Testis (tissue), 5 donors: ENCODE measurements at places on chromosomes 5 and 9. TPM values are rescaled to one million over a fixed set of nuclear protein-coding genes. Genes with fewer than 3 reads are reported as not detected.
A peak's percentile ranks its signal among the peaks of the same experiment; 100 is the strongest.

Gene CAVIN4
- polyA plus RNA-seq: 3.7 TPM

Gene ROR2
- polyA plus RNA-seq: 11.5 TPM

DNA sequence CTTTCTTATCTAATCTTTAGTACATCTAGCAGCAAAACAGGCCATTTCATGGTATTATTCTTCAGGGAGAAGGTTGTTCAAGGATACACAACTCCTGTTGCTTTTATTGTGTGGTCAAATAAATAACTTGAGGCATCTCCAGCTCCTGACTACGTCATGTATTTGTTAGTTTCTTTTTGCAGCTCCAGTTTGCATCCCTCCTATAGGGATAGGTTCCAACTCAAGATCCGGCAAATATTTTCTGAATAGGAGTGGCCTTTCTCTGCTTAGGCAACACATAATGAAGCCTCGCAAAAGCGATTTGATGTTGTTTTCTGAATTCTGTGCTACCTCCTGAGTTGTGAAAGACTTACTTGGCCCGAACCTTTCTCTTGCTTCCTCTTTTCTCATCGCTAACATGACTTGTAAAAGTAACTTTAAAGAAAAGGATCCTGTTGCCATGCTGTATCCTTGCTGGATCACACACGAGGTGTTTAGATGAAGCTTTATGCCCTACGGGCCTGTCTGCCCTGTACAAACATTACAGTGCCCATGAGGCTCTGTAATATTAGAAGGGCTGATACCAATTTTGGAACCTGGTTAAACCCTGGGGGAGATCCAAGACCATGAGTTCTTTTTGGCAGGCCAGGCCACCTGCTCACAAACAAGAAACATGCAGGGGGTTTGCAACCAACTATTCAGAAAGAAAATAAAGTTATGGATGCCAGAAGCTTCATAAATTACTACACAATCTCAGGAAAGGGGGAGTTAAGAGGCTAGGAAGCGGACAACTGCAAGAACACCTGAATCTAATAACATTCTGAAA is 149.8 kb upstream of the FGF10 start:
- no peak for DNase-seq

DNA sequence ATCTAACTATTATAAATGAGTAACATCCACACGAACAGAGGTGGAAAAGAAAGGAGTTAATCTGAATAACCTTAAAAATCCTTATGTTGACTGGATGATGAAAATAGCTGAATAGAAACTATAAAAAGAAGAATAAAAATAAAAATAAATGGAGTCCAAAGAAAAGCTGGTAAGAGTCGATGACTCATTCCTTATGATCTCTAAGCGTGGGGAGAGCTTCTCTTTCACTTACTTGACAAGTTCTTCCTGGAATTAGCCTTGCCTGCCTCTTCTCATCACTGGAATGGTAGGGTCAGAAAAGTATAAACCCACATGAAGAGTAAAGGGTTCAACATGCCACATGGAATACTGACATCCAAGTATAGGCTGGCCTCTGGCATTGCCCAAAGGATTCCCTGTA is 477.0 kb upstream of the RGMB start:
- DNase-seq: no peak

Gene LAMC3
- 35.9 TPM for polyA plus RNA-seq

Gene SVEP1
- polyA plus RNA-seq: 7.9 TPM

DNA sequence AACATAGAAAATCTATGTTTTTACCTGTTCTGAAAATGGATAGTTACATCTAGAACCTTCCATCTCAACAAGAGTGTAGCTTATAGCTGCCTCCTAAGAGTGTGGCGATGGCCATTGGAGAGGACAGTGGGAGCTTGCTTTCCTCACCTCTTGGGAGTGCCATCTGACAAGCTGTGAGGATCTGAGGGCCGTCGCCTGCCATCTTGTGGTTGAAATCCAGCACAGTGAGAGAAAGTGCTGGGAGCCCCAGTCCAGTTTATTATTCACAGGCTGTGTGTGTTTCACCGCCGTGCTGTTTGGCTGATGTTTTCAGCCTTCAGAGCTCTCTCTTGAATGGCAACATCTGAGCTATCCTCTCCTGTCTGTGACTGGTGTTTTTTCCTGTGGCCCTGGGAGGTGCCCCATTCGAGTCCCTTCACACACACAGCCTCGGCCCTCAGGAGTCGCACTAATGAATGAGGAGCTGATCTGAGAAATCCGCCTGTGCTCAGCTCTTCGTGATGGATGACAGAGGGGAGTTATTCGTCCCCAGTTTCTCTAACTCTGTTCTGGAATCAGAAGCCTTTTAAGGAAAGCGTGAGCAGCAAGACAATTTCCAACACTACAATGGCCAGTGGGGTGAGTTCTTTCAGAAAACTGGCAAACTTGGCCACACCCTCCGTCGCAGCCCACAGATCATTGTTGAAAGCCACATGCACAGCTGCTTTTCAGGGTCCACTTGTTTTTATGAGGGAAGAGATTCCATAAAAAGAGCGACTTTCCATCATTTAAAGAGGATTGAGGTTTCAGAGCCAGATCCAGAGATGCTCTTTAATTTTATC is 170.3 kb downstream of the PDZD2 start:
- peak; percentile 88 for DNase-seq

GRCh38 chr5:93621327-93621798 is 38.3 kb downstream of the NR2F1 start:
- peak; percentile 80 for DNase-seq

DNA sequence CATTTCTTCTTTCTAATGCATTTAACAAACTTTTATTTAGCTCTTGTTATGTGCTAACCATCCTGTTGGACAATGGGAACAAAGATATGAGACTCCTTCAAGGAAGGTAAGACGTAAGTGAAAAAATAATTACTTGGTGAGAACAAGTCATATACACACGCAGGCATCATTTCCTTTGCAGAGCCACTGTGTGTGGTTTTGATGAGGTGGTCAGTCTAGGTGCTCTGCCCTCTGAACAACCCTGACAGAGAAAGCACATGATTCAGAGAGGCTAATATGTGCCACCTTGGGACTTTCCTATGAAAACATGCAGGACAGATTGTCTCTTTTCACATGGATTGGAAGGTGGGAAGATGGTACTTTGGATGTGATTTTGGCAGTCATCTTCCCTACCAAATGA is 1162.5 kb upstream of the DMAC1 start:
- no peak for DNase-seq
